ENCODE measurements at places on chromosomes 1 and 21.

GRCh38 chr1:209207126-209207700 lies 376.3 kb upstream of the CAMK1G start:
- no peak for DNase-seq

- DNase-seq: no peak
These were observed 59.5 kb upstream of the LAPTM5 start for GRCh38 chr1:30817077-30817438.

- no peak for DNase-seq
These were observed 34.1 kb upstream of the C1orf21 start for GRCh38 chr1:184352776-184353175.

DNA sequence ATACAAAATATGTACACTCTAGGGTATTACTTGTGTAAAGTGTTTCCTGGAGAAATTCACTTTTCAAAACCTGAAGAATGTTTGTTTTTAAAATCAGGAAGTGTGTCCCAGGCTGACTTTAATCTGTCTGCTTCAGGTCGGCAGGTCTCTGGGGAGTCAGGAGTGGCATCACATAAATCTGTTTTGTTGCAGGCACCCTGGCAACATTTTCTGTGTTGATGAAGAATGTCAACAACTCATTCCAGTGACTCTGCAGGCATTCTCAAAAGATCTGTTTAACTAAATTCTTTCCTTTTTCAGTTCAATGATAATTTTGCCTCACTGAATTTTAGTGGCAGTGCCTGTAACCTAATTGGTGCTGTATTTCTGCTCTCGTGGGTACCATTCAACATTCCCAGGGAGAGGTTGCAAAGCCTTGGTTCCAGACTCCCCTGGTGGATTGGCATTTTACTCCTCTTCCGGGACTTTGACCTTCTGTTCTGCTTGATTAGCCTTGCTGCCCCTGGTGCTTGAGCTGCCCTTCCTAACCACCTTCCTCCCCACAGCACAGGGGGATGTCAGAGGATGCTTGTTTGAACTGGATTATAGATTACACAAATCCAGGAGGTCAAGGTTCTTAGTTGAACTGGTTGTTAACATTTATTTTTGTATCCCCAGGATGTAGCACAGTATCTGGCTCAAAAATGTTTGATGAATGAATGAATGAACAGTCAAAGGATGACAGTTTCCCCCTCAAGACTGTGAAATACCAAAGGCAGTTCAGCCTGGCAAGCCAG lies 55.4 kb upstream of the LPGAT1 start:
- peak; percentile 38 for DNase-seq

- no peak for DNase-seq
These were observed 28.8 kb downstream of the OR10J1 start for GRCh38 chr1:159468321-159468720.

DNA sequence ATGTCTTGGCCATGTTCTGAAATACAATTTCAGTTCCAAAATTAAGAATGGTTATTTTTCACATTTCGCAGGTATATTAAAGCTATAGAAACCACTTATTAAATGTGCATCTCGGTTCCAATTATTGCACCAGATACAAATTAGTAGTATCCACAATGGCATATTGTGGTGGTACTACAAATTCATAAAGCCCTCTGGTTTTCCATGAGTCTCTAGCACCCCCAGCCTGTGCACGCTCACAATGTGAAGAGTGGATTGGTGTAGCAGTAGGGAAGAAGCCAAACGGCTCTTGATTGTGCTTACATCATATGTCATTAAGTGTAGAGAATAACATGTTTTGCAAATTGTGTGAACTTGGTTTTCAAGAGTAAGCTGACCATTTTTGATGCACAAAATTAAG lies 1.9 kb upstream of the BRINP3 start:
- DNase-seq: peak; percentile 19

DNA sequence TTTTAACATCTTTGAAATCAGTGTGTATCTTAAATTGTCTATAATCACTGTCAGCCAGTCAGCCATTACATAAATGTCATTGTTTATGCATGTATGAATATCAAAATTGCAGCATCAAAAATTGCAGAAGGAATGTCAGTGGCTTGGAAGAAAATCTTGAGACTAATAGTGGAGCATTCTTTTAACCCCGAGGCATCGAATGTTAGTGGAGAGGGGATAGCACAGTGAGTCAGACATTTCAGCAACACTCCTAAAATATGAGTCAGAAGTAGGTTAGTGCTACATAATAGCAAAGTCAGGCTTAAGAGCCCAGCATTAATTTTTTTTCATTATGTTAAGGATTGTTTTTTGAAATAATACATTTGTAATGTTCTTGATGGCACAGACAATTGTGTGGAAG lies 45.5 kb downstream of the SNRPE start:
- no peak for DNase-seq

DNA sequence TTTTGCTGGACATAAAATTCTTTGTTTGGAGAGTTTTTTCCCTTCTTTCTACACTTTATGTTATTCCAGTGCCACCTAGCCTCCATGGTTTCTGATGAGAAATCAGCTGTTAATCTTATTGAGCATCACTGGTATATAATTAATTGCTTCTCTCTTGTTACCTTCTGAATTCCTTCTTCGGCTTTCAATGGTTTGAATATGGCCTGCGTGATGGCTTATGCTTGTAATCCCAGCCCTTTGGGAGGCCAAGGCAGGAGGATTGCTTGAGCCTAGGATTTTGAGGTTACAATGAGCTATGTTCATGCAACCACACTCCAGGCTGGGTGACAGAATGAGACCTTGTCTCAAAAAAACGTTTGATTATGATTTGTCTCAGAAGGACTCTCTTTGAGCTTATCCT lies 13.0 kb upstream of the CNIH4 start:
- no peak for DNase-seq

- DNase-seq: no peak
These were observed 138.7 kb downstream of the MIS18A start for GRCh38 chr21:32140151-32140550.

DNA sequence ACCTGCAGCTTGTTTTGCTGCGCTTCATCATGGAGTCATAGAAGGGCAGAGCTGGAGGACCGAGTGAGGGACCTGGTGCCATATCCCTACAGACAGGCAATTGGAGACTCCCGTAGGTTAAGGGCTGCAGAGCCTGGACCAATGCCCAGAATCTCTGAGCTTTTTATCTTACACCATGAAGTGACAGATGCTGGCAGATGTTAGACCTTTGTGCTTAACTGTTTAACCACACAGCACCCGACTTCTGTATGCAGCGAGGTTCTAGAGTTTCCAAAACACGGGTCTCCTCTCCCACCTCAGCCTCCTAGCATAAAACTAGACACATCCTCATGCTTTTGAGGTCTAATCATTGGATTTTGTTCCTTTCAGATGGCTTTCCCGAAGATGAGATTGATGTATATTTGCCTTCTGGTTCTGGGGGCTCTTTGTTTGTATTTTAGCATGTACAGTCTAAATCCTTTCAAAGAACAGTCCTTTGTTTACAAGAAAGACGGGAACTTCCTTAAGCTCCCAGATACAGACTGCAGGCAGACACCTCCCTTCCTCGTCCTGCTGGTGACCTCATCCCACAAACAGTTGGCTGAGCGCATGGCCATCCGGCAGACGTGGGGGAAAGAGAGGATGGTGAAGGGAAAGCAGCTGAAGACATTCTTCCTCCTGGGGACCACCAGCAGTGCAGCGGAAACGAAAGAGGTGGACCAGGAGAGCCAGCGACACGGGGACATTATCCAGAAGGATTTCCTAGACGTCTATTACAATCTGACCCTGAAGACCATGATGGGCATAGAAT lies 47.6 kb downstream of the B3GALT5 start:
- DNase-seq: peak; percentile 51

- no peak for DNase-seq
These were observed 81.0 kb upstream of the ARID1A start for GRCh38 chr1:26614655-26615411.

DNA sequence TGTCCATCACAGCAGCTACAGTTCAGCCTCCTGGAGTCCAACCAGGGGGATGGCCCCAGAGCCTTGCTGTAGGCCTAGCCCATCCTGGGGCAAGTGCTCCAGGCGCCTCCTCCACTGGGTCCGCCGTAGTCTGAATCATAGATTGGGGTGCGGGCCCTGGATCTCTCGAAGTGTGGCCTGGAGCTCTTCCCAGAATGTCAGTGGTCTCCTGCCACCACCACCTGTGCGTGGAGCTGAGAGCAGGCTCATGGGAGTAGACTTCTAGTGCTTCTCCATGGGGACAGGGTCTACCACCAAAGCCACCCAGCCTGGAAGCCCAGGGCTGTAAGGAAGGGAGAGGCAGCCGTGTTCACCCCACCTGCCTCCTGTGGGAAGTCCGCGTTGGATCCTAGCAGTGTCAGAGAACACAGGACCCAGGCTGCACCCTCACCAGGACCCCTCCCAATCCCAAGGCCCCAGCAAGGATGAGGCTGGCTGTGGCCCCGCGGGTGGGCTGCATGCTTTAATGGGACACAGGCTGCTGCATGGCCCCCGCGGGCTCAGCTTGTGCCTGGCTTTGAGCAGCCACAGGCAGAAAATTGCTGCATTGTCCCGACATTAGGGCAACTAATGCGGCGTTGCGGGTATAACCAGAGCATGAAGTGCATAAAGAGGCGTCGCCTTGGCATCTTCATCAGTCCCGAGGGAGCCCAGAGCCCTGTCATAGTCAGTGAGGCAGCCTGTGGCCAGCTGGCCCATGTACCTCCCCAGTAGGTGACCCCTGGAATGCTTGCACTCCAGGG lies 735 bp upstream of the HES3 start:
- no peak for DNase-seq

DNA sequence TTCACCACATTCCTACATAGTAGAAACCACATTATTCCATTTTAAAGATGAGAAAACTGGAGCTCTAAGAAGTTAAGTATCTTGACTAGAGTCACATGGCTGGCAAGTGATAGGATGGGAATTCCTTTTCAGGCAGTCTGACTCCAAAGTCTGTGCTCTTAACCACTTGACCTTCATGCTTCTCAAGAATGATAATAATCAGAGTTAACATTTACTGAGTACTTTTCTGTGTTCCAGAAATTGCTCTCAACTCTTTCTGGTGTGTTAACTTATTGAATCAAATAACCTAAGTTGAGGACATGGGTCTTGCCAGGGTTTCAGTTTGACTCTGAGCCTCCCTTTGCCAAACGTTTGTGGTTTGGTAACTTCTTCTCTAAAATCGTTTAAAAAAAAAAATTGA lies 169.4 kb downstream of the RASAL2 start:
- DNase-seq: no peak

- DNase-seq: no peak
These were observed 533 bp upstream of the RGL1 start for GRCh38 chr1:183804387-183804786.

Data from NCI-H2171 (cell line).